AG04450 (cell line): ENCODE measurements at places on chromosomes 12 and 14.

DNA sequence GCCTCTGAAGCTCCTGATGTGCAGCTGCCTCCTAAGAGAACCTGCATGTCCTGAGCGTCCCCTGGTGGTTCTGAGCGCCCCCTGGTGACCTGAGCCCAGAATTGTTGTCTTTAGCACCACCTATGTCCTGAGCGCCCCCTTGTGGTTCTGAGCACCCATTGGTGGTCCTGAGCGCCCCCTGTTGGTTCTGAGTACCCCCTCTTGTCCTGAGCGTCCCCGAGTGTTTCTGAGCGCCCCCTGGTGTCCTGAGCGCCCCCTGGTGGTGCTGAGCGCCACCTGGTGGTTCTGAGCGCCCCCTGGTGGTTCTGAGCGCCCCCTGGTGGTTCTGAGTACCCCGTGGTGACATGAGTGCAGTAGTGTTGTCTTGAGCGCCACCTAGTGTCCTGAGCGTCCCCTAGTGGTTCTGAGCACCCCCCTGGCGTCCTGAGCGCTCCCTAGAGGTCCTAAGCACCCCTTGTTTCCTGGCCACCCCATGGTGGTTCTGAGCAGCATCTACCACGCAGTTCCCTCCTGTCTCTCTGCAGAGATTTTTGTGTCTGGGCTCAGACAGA lies 782.5 kb downstream of the TMEM121 start:
- DNase-seq = no peak

- no peak for DNase-seq
These were observed 269.7 kb upstream of the FAR2 start for GRCh38 chr12:28879379-28879778.

DNA sequence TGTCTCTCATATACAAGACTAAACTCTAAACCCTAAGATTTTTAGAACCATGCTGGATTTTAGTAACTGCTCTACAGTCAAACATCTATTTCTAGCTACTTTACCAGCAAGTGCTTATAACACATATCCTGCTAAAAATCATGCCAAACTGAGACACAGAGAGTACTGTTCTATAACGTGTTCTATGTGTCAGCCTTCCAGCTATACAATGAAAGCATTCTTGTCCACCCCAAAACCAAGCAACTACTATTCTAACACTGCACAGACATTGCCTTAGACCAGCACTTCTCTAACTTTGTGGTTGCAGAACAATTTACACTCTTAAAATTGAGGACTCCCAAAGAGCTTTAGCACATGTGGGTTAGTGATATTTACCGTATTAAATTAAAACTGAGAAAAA lies 85.7 kb downstream of the SPPL3 start:
- DNase-seq = no peak

DNA sequence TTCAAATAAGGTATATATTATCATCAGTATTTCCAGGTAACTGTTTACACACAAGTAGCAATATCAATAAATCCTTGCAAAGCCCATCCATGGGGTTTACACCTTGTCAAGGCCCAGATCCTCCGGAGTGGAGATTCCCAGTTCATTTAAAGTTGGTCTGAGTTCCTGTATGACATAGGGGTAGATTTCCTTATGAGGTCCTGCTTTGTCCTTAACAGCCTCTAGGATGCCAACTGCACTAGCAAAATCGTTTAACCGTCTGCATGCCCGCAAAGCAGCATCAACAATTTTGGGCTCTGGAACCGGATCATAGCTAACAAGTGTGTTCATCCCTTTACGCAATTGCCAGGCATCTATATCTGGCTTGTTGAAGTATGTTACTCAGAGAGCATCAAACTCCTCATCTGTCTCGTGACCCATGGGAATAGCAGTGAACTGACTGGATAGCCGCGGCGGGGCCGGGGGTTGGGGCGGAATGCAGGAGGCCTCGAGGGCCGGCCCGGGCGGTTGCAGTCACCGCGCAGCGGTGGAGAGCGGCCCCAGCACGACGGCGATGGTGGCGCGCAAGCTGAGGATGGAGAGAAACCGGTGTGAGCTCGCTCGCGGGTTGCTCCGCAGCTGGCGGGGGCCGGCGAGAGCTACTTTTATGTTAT lies 30.6 kb upstream of the FBXO34 start:
- peak; percentile 60 for DNase-seq

- no peak for DNase-seq
These were observed 371.1 kb downstream of the FSCB start for GRCh38 chr14:44135972-44136371.

DNA sequence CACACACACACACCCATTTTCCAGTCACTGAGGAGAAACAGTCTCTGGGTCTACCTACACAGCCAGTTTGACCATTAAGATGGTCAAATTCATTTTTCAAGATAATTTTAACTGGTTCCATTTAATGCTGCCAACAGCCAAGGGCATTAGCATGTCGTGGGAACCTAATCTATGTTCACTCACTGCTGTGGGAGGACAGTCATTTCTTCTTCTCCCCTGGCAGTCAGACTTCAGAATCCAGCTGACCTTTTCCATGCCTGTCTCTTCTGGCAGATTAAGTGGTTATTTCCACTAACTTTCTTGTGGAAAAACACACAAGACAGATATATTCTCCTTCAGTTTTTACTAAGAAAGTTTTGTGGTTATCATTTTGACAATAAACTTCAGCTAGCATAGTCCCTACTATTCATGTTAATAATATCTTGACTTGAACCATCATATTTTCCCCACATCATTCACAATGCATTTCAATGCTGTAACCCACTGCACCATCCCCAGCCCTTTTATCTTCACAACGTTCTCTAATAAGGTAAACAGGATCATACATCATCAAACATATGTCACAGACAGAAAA lies 82.2 kb downstream of the DAD1 start:
- no peak for DNase-seq

DNA sequence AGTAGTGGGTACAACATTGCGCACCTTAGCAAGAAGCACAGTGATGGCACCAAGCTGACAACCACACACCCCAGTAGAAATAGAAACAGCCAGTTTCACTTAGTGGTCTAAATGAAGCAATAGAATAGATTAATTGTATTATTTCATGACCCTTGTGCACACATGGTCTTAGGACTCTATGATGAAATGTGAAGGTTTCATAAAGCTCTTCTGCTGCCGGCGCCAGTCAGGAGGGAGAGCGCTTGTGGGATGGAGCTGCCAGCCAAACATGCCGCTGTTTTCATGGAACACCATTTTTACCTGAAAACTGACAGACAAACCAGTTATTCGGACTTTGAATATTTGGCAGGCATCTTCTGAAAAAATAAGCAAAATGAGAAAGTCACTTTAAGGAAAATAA lies 100.0 kb downstream of the PPP2R5C start:
- no peak for DNase-seq

DNA sequence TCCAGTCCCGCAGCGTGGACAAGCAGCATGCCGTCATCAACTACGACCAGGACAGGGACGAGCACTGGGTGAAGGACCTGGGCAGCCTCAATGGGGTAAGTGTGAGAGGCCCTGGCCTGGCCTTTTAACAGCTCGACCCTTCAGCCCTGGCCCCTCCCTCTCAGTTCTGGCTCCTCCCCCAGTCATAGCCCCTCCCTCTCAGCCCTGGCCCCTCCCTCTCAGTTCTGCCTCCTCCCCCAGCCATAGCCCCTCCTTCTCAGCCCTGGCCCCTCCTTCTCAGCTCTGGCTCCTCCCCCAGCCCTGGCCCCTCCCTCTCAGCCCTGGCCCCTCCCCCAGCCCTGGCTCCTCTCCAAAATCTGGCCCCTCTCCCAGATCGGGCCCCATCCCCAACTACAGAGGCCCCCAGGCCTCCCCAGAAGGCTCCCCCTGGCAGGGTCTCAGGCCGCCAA lies 11.2 kb downstream of the CEP170B start:
- no peak for DNase-seq

GRCh38 chr12:89108265-89108664 lies 244.0 kb downstream of the DUSP6 start:
- no peak for DNase-seq

DNA sequence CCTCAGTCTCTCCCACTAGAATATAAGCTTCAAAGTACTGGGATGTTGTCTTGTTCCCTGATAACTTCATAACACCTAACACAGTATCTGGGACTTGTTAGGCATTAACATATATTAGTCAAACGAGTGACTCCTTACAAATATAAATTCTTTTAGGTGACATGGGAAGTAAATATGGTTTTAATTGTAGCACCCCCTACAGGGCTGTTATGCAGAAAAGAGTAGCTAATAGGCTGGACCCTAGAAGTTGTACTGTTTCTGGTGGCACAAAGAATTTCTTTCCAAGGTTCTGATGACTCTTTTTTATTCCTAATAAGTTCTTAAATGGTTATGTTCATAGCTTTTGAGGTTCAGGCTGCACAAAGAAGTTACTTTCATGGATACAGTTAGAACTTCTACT lies 29.8 kb downstream of the GPATCH2L start:
- DNase-seq = no peak
